Activated gamma-delta T cell (primary cell): ENCODE measurements at places on chromosomes 1 and 21.

DNA sequence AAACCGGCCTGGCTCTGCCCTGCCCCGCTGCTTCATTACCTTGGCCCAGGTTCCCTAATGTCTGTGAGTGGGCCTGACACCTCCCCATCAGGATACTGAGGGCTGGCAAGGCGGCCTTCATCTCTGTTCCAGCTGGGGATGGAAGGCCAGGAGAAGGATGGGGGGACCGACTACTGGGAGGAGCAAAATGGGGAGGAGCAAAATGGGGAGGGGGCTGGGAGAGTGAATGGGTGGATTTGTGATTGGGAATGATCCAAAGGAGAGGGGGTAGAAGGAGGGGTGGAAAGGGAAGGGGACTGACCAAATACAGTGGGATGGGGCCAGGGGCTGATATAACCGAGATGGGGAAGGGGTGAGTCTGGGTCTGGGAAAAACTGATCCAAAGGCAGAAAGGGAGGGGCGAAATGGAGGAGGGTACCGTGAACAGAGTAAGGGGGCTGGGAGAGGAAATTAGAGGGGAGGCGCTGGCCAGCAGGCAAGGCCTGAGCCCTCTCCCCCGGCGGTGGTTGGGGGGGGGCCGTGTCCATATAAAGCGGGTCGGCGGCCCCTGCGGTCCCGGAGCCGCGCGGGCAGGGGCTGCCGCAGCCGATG is at the start of gene FOXE3:
Gene FOXE3 (plus strand): TSS at position 558 of the 591 bp plus-strand sequence. CDS start 31 bp downstream, at position 589.
- no peak for DNase-seq

DNA sequence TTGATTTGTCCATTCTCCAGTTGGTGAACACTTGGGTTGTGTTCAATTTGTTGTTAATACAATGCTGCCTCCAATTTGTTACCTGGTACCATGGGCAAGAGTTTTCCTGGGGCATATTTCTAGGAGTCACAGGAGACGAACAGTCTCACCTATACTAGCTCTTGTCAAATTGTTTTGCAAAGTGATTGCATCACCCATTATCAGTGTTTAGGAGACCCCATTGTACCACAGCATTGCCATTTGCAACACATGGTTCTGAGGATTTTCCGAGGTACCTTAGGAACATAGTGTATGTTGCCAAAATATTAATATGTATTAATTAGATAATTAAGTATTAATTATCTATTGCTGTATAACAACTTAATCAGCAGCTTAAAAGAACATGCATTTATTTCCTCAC is 97.8 kb downstream of the LPAR3 start:
- DNase-seq, result no peak

- no peak for DNase-seq
These were observed 12.2 kb downstream of the ADSS2 start for GRCh38 chr1:244439391-244440032.

- peak; percentile 31 for DNase-seq
These were observed 1.4 kb downstream of the KIF26B start for GRCh38 chr1:245156041-245156735.
